T-helper 17 cell (primary cell): ENCODE measurements at places on chromosomes 12 and 14.

DNA sequence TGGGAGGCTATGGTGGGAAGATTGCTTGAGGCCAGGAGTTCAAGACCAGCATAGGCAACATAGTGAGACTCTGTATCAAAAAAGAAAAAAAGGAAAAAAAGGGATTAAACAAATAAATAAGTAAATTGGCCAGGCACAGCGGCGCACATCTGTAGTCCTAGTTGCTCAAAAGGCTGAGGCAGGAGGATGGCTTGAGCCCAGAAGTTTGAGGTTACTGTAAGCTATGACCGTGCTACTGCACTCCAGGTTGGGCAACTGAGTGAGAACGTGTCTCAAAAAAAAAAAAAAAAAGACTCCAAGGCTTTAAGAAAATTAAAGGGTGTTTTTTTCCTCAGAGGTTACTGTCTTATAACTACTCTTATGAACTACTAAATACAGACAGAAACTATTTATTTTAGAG, 11.7 kb downstream of the BEST3 start:
- DNase-seq: no peak

GRCh38 chr14:105944632-105945610, 418.5 kb downstream of the TMEM121 start:
- peak; percentile 46 for DNase-seq

- no peak for DNase-seq
Observed at GRCh38 chr12:101414533-101415119, 7.1 kb upstream of the ARL1 start.

- DNase-seq: no peak
Observed at GRCh38 chr12:56040963-56041551, 661 bp upstream of the RPS26 start.

GRCh38 chr14:73422515-73422914, 35.8 kb downstream of the NUMB start:
- DNase-seq: no peak

GRCh38 chr12:110114528-110114937, 9.6 kb upstream of the IFT81 start:
- DNase-seq: no peak
